ENCODE measurements at places on chromosomes 12 and 14.

DNA sequence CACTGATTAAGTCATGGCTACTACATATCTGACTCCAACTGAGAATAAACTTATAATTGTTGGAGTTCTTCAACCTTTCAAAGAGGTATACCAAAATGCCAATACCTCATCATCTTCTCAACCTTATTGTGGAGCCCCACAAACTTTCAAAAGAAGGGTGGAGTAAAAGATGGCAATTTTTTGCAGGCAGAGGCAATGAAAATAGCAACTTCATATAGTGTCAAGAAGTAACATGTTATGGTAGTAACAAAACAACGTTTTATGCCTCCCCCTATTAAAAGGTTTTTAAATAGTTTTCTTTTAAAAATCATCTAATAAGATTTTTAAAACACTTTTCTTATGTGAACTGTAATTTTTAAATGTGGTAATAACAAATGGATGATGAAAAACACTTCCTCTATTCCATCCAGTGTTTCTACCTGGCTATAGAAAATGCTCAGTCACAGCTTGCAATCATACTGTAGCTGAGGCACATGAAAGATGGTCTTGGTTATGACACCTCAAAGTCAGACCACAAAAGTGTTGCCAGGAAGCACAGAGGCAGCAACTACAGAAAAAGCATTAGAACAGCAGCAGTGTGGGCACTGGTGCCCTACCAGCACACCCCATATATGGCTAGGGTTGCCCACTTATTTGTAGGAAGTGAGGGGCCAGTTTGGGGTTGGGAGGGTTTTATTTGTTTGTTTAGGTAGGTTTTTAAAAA lies 7.0 kb downstream of the PPP1R12A start:
- no peak overlapping the region for H3K4me3 ChIP-seq
- no peaks in the 10 kb centered on the region for H3K36me3 ChIP-seq
- no peak for DNase-seq
- no peaks in the 10 kb centered on the region for H3K27me3 ChIP-seq
- H3K4me1 ChIP-seq: peaks cover 15% of the 10 kb centered on the region
- no peak overlapping the region for H3K27ac ChIP-seq

- no peaks in the 10 kb centered on the region for H3K36me3 ChIP-seq
- H3K27me3 ChIP-seq: no peaks in the 10 kb centered on the region
- H3K4me1 ChIP-seq: no peaks in the 10 kb centered on the region
These were observed 82.3 kb downstream of the KCNMB4 start for GRCh38 chr12:70448371-70448770.

GRCh38 chr14:88227693-88228092 lies 95.4 kb downstream of the KCNK10 start:
- H3K4me3 ChIP-seq: no peak overlapping the region
- H3K27me3 ChIP-seq: no peaks in the 10 kb centered on the region
- no peak for DNase-seq
- H3K4me1 ChIP-seq: peaks cover 16% of the 10 kb centered on the region

DNA sequence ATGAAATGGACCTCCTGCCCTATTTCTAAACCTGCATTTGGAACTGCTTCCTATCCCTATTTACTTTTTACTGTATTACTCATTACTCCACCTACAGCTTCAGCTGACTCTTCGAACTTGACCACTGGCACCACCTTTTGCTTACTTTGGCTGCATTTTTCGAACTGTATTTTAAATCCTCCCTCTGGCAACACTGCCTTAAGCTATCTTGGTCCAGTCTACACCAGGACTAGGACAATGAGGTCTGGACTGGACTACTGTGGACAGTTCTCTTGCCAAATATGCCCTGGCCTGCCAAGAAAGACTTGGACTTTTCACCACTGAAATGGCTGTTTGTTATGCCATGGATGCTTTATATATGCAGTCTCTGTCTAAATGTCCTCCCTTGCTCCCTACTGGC lies 328.1 kb downstream of the BTG1 start:
- no peak for DNase-seq
- H3K27ac ChIP-seq: no peak overlapping the region

- H3K27me3 ChIP-seq: no peaks in the 10 kb centered on the region
- no peaks in the 10 kb centered on the region for H3K36me3 ChIP-seq
- no peak overlapping the region for H3K4me3 ChIP-seq
- DNase-seq: no peak
- H3K4me1 ChIP-seq: no peaks in the 10 kb centered on the region
These were observed 303.6 kb downstream of the CEP128 start for GRCh38 chr14:80637756-80638619.

All from neural progenitor cell (in vitro differentiated cells).